Activated T-helper 1 cell treated with anti-CD3 and anti-CD28 coated beads, Interleukin-12 subunit alpha, Interleukin-12 subunit beta, Interleukin-2, Interleukin-4 antibody, amounts not matched to agents 30 ng/mL and 10 ng/mL and 1 ng/mL, durations not matched to agents 14 hours and 24 hours and 36 hours (primary cell): ENCODE measurements at places on chromosomes 13 and 19.
A peak's percentile ranks its signal among the peaks of the same experiment; 100 is the strongest.

DNA sequence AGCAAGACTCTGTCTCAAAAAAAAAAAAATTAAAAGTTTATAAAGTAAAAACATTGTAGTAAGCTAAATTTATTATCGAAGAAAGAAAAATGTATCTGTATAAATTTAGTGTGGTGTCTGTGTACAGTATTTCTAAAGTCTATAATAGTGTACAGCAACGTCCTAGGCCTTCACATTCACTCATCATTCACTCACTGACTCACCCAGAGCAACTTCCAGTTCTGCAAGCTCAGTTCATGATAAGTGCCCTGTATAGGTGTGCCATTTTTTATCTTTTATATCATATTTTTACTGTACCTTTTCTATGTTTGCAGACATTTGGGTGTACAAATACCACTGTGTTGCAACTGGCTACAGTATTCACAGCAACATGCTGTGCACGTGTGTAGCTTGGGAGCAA, 118.1 kb downstream of the TNFRSF19 start:
- no peak for DNase-seq

GRCh38 chr13:23679220-23679619, 109.0 kb downstream of the TNFRSF19 start:
- DNase-seq, result no peak

DNA sequence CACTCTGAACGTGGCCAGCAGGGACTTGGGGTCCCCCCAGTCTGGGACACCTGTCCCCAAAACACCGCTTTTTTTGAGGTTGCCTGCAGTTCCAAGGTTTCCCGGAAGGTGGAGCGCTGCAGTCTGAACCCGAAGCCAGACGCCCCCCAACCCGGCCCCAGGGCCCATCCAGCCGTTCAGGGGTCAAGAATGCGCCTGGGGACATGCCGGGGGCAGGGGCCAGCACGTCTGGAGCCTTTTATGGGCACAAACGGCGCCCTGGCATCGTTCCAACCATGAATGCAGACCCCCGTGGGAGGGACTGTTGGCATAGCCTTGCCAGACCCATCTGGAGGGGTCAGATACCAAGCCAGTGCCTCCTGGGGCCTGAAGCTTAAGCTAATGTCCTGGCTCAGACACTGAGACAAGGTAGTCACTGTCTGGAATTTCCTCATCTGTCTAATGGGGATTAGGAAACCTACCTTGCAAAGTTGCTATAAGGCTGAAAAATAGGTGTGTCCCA, 6.9 kb downstream of the S1PR5 start:
- DNase-seq, result peak; percentile 55

DNA sequence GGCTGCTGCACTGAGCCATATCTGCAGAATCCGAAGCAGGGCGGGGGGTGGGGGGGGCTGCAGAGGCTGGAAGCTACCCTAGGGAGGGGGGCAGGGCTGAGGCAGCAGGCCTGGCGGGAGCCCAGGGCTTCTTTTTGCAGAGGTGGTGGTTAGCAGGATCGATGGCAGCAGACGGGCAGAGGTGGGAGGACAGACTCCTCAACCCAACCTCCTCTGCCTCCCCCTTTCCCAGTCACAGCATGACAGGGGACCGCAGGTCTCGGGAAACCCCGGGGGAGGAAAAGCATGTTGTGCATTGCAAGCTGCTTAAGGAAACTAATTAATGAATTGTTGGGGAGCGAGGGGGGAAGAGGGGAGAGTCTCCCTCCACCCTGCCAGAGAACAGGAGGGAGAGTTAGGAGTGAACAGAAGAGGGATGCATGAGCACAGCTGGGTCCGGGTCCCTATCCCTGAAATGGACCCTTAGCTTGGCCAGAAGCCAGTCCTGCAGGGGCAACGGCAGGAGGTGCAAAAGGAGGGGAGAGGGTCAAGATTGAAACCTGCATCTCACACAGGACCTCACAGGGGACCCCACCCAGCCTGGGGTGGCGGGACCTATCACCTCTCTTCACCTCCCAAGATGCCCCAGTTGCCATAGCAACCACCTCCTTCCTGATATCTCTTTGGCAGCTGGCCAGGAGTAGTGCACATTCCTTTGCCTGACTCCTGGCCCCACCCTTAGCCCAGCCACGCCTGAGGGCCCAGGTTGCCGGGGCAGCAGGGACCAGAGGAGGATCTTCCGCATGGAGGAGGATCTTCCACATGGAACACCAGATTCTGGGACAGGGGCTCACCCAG, 1.8 kb downstream of the FXYD7 start:
- no peak for DNase-seq

GRCh38 chr19:6706633-6706958, 13.9 kb downstream of the C3 start:
- DNase-seq, result no peak

DNA sequence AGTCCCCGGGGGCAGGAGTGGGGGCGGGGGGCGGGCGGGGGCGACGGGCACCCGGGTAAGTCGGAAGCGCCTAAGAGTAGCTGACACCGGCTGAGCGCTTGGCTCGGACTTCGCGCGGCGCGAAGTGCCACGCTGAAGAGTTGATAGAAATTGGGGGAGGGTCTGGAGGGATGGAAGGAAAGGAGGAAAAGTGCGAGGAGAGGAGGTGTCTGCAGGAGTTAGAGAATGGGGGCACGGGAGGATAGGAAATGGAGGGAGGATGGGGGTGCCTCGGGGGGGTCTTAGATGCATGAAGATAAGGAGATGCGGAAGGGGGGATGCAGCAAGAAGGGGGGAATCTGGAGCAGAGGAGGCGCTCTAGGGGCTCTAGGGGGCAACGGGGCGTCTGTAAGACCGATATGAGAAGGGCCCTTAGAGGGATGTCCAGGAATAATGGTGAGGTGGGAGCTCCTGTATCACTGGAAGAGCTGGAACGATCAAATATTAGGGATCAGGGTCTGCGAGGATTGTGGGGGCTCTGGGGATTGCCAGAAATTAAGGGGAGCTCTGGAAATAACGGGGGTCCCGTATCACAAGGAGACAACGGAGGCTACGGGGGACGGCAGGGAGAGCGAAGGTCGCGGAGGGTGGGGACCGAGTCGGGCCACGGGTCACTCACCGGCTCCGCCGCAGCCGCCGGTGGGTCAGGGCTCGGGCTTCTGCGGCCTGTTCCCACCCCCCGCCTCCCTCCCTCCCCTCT, at the start of gene MYPOP:
Gene MYPOP (minus strand): TSS at position 702 of the 739 bp plus-strand sequence. CDS start 840 bp downstream, outside the sequence.
- DNase-seq, result no peak

- no peak for DNase-seq
Observed at GRCh38 chr19:2724148-2724557, 3.0 kb upstream of the DIRAS1 start.

DNA sequence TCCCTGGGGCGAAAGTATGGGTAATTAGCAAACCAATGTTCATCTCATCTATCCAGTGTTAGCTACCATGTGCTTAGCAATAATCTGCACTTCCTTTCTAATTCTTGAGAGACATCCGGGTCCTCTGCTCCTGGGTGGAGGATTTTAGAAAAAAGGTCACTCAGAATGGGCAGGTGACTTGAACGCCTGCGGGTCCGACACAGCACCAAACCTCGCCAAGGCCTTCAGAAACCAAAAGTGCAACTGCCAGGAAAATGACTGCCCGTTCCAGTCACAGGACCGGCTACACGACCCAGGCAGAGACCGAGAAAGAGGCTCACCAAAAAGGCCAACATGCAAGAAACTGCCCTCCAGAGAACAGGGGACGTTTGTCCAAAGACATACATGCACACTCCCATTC, 39.9 kb downstream of the ZNF146 start:
- DNase-seq, result no peak

GRCh38 chr19:29285878-29286277, 72.9 kb upstream of the UQCRFS1 start:
- DNase-seq, result no peak

GRCh38 chr13:61738236-61738750, 322.6 kb upstream of the PCDH20 start:
- DNase-seq, result no peak

DNA sequence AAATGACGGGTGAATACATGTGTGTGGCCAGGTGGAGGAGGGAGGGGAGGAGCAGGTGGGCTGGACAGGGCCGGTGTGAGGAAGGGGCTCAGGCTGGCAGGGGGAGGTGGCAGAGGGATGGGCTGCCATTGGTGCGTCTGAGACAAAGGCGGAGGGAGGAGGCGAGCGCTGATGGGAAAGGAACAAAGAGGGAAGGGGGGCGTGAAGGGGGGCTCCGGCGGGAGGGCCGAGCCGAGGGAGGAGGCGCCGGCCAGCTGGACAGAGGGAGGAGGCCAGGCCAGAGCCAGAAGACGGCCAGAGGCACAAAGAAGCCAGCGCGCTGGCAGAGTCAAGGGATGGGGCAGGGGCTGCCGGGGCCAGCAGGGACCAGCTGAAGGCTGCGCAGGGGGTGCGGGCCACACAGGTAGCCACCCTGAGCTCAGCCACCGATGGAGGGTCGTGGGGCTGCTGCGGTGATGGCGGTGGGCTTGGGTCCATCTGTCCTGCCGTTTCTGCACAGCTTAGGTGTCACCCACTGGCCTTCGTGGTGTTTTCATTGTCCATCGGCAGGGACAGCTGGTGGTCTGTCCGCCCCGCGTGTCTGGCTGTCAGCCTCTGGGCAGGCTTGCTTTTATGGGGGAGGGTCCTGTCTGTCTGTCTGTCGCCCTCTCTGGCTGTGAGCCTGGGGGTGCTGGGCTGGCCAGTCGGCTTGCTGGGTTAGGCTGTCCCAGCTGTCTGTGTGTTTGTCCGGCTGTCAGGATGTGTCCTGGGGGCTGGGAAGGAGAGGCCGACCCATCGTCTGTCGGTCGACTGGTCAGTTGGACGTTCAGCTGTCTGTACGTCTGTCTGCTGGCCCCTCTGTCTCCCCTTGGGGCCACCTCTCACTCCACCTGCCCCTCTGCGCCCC, 2.2 kb downstream of the APC2 start:
- DNase-seq, result no peak

DNA sequence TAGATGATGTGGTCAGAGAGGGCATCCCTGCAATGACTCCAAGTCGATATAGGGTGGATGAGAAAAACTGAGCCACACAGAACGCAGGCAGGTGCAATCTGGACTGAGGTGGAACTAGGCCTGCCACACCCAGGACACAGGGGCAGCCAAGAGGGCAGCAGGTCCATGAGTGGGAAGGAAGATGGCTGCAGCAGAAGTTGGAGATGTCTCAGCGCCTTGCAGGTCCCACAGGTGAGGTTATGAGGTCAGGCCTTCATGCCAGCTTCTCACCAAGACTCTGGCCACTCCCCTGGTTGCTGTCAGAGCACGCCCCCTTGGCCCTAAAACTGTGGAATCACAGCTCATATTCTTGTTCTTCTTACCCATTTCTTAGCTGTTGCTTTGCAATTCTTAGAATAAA, 147.7 kb upstream of the VSTM2B start:
- DNase-seq, result no peak

DNA sequence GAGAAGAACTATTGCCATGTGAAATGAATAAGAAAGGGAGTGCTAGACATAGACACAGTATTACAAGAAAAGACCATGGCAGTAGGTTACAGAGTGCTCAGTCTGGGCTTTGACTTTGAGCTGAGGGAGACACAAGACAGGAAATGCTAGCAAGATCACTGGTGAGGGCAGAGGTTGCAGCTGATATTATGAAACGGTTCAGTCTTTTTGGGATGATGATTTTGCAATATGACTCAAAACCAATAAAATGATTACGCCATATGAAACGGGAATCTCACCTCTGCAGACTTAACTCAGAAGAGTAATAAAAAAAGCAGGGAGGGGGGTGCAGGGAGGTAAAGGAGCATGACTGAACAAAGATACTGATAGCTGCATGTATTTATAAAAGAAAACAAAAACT, 123.1 kb downstream of the RBM26 start:
- no peak for DNase-seq

GRCh38 chr19:22052644-22053013, 345 bp downstream of the ZNF257 start:
- no peak for DNase-seq

DNA sequence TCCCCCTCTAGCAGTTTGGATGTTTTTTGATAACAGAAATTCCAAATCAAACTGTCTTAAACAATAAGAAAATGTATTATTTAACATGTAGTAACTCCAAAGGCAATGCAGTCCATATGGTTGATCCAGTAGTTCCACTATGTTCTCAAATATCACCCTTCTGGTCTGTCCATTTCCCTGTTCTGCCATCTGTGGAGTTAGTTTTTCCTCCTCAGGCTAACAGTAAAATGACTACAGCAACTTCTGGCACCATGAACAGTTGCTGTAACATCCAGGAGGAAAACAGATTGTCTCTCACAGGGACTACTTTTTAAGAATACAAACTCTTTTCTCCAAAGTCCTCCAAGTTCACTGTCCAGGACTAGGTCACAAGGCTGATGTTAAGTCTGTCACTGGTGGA, 455.4 kb downstream of the FGF14 start:
- no peak for DNase-seq

GRCh38 chr13:51585696-51586095, 1.4 kb downstream of the WDFY2 start:
- DNase-seq, result no peak

DNA sequence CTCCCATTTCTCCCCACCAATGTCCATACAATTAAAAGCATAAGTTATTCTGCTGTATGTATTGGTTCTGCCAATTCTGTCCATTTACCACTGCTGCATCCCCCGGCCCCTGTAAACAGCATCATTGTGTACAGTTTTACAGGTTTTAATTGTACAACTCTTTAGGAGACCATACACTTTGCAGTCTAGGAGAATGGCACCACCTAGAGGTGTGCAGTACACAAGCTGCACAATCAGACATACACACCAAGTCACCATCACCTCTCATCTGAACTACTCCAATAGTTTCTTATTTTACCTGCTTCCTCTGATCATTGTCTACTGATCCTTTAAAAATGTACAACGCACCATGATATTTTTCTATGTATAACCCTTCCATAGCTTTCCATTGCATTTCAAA, 855.9 kb upstream of the KLHL1 start:
- no peak for DNase-seq

- no peak for DNase-seq
Observed at GRCh38 chr13:110524541-110525257, 36.8 kb downstream of the RAB20 start.

- no peak for DNase-seq
Observed at GRCh38 chr19:803686-804418, 6.6 kb downstream of the PTBP1 start.

- no peak for DNase-seq
Observed at GRCh38 chr13:44050450-44051063, 170.9 kb downstream of the LACC1 start.

GRCh38 chr19:47658431-47659348, 49.8 kb downstream of the BICRA start:
- DNase-seq, result no peak

DNA sequence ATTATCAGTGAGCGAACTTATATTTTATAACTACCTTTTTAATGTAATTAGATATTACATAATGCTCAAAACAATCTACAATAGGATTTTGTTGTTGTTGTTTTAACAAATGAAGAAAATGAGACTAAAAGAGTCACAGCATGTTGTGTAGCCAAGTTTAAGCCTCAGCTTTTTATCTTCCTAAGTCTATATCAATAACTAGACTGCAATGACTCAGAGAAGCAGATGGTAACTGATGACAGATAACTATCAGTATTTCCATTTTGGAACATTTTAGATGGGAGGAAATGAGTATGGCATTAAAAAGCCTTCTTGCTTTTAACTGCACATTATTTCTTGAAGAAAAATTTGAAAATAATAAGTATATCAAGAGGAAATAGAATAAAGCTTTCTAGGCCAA, 825.2 kb downstream of the SLITRK1 start:
- DNase-seq, result no peak
